ENCODE measurements at places on chromosomes 13 and 19. TPM values are rescaled to one million over a fixed set of nuclear protein-coding genes. Genes with fewer than 3 reads are reported as not detected.

The GRIN2D gene
- 11.8 TPM for total RNA-seq

The CRLF1 gene
- 4.1 TPM for total RNA-seq

The LHFPL6 gene
- 7.0 TPM for total RNA-seq

The MYO16 gene
- total RNA-seq, result 0.05 TPM

The PALM gene
- 18.1 TPM for total RNA-seq

Data from A549 treated with RU486 at 1 μM for 4 hours (cell line).